ENCODE measurements at places on chromosomes 6 and 20. TPM values are rescaled to one million over a fixed set of nuclear protein-coding genes. Genes with fewer than 3 reads are reported as not detected.

DNA sequence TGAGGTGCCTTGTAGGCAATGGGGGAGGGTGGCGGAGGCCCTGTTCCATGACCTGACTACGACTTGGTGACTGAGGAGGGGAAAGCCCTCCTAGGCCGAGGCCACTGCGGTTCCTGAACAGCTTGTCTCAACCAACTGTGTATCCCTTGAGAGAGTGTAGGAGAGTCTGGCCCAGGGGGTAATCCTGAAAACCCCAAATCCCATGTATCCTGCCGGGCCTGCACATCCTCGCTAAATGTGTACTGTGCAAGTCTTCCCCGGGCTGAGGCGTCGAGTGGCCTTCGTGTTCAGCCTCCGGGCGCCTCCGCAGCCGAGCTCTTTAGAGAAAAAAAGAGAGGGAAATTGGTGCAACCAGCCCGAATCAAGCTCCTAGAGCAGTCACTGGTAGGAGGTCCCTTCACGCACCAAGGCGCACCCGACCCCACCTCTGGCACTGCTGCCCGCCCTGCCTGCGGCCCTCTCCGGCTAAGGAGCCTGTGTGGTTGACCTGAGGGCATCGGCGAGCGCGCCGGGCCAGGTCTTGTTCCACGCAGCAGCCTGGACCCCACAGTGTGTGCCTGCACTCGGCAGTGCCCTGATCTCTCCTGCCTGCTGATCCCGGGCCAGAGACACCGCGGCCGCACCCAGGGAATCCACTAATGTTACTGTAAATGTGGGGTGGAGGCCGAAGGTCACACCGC lies 7.3 kb downstream of the SIM1 start:
- no peak for DNase-seq

GLP1R gene
- total RNA-seq: 4.0 TPM

GRCh38 chr6:131910219-131910589 lies 41.0 kb downstream of the CCN2 start:
- DNase-seq: no peak

GRCh38 chr6:159440911-159441703 lies 251.9 kb downstream of the SOD2 start:
- DNase-seq: no peak

- DNase-seq: no peak
These were observed 229.2 kb upstream of the SUPT3H start for GRCh38 chr6:45606831-45607400.

- DNase-seq: no peak
These were observed 7.6 kb downstream of the TFAP2C start for GRCh38 chr20:56636716-56637115.

NKX2-4 gene
- total RNA-seq: not detected

- DNase-seq: no peak
These were observed 22.3 kb upstream of the APMAP start for GRCh38 chr20:25014816-25015215.

PRDM1 gene
- total RNA-seq: 8.9 TPM

- no peak for DNase-seq
These were observed 19.8 kb downstream of the TAB2 start for GRCh38 chr6:149337320-149337719.

DNA sequence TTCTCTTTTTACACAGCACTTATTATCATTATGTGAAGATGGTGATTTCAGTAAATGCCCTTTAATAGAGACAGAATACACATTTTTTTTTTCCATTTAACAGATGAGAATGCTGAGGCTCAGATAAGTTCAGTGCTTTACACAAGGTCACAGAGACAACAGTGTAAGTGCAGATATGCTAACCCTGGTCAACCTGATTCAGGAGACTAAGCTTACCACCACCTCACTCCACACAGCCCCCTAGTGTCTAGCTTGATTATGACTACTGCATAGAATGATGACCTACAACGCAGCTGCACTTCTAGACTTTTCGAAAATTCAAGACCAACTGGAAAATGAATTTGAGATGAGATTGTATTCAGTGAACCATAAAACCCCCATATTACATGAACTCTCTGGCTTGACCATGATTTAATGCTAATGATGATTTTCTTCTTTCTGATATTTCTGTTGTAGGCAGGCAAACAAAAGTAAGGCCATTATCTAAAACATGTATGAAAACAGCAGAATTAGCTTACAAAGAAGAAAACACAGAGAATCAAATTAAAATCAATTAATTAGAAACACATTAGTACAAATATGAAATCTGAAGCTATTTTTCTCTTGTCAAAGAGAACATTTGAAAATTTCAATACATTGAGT lies 212.1 kb upstream of the PHACTR1 start:
- no peak for DNase-seq

DNA sequence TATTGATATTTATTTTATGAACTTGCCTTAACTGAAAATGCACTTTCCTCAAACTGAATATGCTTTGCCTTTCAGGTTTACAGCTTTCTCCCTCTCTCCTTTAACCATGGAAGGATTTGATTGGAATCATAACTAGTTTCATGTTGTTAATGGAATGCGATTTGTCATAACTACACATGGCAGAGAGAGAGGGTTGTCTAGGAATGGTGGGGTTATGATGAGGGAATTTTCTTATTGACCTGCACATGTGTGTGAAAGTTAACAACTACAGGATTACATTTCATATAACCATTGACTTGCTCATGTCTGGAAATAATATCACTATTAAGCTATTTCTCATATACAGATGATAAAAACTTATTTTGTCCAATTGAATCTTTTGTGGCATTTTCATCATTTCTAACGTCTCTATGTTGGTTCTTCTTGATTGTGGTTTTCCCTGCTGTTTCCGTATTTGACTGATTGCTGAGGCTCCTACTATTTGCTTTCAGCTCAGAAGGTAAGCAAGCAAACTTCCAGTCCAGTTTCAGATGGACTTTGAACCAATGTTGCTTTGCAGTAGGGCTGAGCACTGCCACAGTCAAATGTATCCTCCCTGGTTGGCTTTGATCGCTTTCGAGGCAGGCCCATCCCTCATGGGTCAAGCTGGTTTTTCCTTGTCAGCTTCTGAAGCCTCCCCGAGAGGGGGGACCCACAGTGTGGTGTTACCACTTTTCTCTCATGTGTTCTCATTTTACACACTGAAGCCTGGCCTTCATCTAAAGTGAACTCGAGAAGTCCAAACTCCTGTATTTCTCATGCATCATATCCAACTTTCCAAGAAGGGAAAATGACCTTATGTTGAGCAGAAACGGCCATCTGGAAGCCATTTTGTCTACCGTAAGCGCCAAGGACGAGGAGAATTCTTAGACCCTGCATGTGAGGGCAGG lies 7.6 kb upstream of the CCN2 start:
- DNase-seq: no peak

RCAN2 gene
- total RNA-seq: 23.3 TPM

GRCh38 chr20:9412309-9412708 lies 102.1 kb upstream of the LAMP5 start:
- no peak for DNase-seq

- DNase-seq: no peak
These were observed 330.1 kb downstream of the HDGFL1 start for GRCh38 chr6:22899426-22899825.

GRCh38 chr20:57772349-57772964 lies 62.6 kb upstream of the PMEPA1 start:
- DNase-seq: no peak

DNA sequence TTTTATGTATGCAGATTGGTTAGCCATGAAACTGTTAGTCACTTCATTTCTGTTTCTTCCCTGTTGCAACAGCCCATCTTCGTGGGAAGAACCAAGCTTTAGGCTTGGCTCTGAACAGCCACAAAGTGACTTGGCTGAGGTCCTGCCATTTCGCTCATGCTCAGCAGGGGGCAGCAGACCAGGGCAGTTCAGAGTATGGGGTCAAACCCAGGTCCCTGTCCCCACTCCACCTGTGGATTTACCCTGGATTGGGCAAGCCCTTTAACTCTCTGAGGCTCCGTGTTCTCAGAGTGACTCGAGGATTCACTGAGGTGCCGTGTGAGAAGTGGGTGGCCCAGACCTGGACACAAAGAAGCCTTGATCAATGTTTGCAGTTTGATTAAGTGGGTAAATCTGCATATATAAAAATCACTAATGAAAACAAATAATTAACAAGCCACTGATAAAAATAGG lies 19.8 kb upstream of the MAP1LC3A start:
- DNase-seq: peak; percentile 52

AP5S1 gene
- total RNA-seq: 13.2 TPM

DNA sequence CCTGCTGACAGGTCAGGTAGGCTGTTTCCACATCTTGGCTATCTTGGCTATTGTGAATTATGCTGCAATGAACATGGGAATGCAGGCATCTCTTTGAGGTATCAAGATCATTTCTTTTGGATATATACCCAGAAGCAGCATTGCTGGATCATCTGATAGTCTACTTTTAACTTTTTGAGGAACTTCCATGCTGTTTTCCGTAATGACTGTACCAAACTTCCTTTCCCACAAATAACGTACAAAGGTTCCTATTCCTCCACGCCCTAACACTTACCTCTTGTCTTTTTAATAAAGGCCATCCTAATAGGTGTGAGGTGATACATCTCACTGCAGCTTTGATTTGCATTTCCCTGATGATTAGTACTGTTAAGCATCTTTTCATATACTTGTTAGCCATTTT lies 338.7 kb upstream of the RUNX2 start:
- DNase-seq: no peak

PHACTR1 gene
- 8.6 TPM for total RNA-seq

DNA sequence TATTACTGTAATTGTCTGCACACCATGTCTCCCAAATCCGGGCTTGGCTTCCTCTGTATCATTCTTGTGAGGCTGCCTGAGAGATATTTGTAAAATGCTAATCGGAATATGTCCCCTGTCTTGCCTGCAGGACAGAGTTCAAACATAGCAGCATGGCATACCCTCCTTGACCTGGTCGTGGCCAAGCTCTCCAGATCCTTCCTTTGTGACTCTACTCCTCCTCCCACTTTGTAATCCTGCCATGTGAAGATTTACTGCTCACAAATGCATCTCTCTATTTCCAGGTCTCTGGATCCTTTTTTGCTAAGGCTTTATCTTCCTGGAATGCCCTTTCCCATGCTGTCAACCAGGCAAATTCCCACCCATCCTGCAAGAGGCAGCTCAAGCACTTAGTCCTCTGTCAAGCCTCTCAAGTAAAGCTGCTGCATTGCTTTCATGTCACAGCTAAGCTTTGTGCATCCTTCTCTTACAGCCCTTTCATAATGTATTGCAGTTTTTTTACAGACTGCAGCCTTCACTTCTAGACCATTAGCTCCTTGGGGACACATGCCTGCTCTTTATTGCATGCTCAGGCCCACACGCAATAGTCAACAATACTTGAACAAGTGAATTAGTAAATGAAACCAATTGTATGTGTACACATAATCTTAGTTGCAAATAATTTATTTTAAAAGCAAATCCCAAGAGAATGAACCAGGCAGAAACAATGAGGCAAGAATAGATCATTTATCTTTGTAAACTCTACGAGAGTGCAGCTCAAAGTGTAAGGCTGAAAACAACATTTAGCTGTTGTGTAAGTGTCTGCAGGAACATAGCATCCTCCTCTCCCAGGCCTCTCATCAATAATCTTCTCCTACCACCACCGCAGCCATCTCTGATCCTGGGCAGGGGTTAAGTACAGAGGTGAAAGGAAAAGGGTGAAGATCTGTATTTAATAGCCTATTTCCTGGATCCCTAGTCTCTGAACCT lies 45.8 kb downstream of the HIVEP2 start:
- no peak for DNase-seq

DNA sequence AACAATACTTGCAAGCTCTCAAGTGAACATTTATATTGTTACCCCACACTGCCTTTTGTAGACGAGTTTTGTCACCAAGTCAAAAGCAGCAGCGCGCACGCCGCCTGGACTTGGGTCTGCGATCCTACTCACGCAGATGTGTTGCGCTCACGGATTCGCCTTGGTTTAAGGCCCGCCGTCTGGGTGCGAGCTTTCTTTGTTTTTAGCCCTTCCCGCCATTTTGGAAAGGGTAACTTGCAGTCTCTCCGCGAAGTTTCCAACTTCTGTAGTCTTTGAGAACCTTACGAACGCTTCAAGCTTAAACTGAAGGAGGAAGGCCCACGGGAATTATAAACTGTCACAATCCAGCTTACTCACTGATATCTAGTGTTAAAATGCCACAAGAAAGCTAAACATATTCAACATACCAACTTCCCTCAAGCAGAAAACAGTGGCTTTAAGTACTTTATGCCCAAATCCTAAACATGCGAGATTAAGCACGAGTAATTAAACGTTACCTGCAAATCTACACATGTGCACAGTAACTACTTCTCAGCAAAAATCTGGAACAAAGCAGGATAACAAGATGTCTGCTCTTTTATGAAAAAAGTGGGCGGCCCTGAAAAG lies 80.4 kb upstream of the BTN3A2 start:
- DNase-seq: no peak

- DNase-seq: no peak
These were observed 21.0 kb downstream of the MAP3K5 start for GRCh38 chr6:136771306-136771705.

NRN1 gene
- not detected for total RNA-seq

CRIP3 gene
- 2.3 TPM for total RNA-seq

POM121L2 gene
- total RNA-seq: not detected

DNA sequence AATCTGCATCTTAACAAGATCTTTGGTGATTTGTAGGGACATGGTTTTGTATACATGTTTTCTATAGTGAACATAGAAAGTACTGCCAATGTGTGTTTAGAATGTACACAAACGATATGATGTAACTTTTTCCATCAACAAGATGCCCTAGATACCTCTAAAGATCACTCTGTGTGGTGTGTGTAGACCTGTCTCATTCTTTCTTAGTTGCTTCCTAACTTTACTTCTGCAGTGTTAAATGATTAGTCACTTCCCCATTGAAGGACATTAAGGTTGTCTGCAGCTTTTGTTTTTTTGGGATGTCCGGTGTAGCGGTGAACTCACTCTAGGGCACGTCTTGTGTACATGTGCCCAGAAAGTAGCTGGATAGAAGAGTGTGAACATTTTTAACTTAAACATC lies 35.9 kb downstream of the CDYL start:
- DNase-seq: no peak

PSORS1C2 gene
- total RNA-seq: not detected

GRCh38 chr20:11791316-11791715 lies 126.4 kb upstream of the BTBD3 start:
- no peak for DNase-seq

BACH2 gene
- 12.3 TPM for total RNA-seq

DNA sequence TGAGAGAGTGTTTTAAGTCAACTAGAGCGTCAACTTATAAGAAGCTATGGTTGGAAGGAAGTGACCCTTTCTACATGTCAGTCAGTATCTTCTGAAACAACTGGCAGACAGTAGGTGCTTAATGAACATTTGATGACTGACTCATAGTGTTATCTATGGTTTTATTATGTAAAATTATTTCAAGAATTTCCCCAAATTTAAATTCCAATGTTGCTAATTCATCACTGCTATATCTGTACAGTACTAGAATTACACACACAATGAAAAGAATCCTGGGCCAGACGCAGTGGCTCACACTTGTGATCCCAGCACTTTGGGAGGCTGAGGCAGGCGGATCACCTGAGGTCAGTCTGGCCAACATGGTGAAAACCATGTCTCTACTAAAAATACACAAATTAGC lies 721.4 kb upstream of the FLRT3 start:
- no peak for DNase-seq

TRIM40 gene
- total RNA-seq: not detected

DDO gene
- total RNA-seq: not detected

PMEPA1 gene
- 9.2 TPM for total RNA-seq

GRCh38 chr6:90584636-90585255 lies 2.1 kb downstream of the MAP3K7 start:
- no peak for DNase-seq

CCR6 gene
- total RNA-seq: not detected
